H54 (cell line): ENCODE measurements at places on chromosomes 5 and 9.

DNA sequence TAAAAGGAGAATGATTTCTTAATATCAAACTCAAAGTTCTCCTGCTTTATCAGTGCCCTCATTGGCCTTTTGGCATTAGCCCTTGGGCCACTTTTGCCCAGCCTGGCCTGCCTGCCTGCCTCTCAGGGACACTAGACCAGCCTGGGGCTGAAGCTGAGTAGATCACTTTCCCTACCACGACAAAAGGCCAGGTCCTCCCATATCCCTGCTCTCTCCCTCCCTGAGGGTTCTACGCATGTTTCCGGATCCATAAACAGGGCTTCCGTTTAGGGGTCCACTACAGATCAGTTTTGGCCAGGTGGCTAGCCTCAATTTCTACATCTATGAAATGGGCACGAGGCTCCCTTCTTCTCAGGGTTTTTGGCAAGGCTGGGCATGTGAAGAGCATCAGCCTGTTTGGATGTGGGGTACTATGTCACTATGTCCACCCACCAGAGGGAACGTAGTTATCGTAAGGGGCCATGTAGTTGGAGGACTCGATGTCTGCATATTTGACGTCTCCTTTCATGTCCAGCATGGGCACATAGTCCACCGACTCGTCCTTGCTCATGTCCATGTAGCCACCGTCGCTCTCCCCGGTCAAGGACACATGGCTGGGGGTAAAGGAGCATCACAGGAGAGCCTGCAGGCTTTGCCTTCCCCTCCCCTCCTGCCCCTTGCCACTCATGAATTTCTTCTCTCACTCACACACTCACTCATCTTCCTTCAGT lies 34.0 kb downstream of the PDGFRB start:
- DNase-seq, result no peak

DNA sequence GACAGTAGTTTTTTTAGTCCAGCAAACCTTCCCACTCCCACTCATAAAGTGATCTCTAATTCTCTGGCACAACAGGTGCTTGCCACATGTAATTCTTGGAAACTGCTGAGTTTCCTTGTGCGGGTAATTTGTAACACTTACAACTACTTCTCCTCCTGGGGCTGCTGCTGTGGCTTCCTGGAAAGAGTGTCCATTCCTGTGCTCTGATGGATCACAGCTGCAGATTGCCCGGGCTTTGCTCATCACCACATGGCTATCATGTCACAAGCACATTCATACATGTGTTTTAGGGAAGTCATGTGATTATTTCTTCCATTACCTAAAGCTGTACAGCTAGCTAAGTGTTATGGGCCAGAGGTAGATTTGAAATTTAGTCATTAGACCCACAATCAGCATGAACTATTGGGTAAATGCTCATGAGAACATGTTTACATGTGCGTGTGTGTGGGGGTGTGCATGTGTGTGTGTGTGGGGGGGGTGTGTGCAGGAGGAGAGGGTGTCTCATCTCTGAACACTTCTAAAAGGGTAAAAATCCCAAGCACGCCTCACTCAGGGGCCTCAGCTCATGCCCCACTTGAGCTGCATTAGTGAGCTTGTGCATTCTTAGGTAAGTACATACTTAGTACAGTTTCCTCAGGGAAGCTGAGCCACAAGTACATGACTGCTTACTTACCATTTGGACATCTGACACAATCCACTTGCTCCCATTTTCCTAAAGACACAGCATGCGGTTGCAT lies 118.1 kb upstream of the CCDC112 start:
- no peak for DNase-seq

DNA sequence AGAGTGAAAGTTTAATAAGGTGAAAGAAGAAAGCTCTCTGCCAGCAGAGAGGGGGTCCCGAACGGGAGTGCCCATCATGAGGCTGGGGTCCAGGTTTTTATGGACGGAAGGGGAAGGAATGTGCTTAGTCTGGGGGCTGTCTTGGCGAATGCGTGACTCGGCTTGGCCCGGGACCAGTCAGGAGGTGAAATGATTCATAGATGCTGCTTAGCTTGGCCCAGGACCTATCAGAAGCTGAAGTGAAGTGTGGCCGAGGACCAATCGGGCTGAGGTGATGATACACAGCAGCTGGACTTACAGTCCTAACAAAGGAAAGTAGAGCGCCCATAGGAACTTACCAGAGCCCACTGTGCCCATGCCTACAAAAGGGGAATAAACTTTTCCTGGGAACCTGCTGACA lies 3.9 kb upstream of the FKTN start:
- no peak for DNase-seq

DNA sequence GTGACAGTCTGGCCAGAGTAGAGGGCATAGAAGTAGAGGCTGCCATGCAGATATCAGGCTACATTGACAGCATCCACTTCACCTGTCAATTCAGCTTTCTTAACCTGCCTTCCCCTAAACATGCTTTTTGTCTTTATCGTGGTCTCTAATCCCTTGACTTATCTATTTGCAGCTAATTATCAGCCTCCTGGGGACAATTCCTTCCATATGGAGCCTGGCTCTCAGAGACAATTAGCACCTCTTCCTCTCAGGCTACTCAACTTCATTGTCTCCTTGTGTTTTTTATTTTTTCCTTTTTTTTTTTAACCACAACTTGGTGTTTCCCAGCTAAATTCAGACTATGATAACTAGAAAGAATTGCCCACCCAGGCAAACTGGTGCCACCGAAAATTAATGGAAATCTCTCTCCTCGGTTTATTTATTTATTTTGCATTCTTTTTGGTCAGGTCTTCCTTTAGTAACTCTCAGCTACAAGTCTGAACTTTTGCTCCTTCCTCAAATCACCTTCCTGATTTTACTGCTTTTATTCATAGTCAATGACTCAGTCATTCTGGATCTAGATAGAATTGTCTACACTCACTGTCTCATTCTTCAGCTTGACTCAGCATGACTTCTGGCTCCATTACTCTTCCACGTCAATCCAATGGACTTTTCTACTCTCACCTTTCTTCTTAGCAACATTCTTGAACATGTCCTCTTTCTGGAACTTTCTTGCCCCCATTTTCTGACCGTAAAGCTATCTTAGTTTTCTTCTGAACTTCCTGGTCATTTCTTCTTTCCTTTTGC lies 63.0 kb upstream of the BASP1 start:
- peak; percentile 37 for DNase-seq

GRCh38 chr9:132114102-132114707 lies 34.5 kb upstream of the MED27 start:
- peak; percentile 40 for DNase-seq

GRCh38 chr9:4146293-4146692 lies 153.6 kb downstream of the GLIS3 start:
- DNase-seq, result no peak

DNA sequence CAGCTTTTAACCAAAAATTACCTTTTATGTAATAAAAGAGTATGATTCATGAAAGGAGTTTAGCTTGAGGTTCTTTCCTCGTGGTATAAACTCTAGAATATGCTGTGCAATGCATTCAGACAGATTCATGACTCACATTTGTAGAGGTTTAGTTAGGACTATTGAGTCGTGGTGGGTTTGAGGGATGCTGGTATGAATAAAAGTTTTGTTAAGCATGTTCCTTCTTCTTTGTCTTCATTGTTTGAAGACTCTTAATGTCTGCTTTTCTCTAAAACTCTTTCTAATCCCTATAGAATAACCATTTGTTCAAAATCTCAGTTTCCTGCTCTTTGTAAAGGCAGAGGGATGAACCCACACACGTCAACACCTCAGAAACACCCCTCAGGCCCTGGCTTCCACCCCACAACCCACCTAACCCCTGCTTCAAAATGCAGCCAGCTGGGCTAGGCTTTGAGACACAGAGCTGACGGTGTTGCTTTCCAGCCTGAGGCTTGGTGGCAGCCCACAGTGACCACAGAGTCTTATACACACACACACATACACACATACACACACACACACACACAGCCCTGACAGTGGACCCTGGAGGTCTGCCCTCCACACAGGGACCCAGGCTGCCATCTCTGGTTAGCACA lies 69.0 kb upstream of the IRX1 start:
- DNase-seq, result no peak

DNA sequence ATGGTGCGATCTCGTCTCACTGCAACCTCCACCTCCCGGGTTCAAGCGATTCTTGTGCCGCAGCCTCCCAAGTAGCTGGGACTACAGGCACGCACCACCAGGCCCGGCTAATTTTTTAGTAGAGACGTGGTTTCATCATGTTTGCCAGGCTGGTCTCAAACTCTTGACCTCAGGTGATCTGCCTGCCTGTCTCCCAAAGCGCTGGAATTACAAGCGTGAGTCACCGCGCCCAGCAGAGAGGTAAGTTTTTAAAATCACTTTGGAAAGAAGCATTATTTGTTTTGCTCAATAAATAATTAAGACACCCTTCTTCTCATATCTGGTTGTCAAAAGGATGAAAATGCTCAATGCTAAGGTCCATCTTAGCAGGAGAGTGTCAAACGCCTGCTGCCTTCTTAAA lies 48.5 kb upstream of the STXBP1 start:
- DNase-seq, result no peak

DNA sequence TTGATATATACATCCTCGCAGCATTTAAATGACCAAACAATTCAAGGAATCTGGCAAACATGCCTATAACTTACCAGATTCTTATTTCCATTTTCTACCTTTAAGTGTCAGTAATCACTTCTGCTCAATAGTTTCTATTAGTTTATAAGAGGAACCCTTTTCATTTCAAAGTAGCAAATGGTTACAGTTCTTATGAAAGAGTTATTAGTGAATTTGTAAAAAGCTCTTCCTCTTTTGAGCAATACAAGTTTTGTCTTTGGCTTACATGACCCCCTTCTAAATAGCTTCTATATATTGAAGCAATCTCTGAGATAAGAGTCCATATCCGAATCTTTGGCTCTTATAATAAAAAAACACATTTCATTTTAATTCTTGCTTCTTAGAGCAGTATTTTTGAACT lies 42.0 kb downstream of the ELL2 start:
- no peak for DNase-seq

DNA sequence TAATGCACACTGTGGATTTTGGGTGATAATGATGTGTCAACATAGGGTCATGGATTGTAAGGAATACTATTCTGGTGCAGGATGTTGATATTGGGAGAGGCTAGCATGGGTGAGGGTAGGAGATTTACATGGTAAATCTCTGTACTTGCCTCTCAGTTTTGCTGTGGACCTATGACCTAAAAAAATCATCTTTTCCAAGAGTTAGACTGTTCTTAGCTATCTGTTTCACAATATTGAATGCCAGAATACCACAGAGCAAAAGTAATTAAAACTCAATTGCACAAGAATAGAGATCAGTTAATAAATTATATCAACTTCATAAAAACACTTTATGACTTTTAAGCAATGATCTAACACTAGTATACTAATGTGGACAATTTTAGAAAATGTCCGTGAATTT lies 651.6 kb downstream of the HTR1A start:
- DNase-seq, result no peak
